ENCODE measurements at places on chromosomes 7 and 10.

- no peak for DNase-seq
These were observed 751.5 kb downstream of the AUTS2 start for GRCh38 chr7:70349819-70350218.

GRCh38 chr10:95841661-95842498 is 65.9 kb upstream of the CC2D2B start:
- DNase-seq: peak; percentile 84

GRCh38 chr7:98913612-98914011 is 35.3 kb downstream of the TRRAP start:
- DNase-seq: no peak

DNA sequence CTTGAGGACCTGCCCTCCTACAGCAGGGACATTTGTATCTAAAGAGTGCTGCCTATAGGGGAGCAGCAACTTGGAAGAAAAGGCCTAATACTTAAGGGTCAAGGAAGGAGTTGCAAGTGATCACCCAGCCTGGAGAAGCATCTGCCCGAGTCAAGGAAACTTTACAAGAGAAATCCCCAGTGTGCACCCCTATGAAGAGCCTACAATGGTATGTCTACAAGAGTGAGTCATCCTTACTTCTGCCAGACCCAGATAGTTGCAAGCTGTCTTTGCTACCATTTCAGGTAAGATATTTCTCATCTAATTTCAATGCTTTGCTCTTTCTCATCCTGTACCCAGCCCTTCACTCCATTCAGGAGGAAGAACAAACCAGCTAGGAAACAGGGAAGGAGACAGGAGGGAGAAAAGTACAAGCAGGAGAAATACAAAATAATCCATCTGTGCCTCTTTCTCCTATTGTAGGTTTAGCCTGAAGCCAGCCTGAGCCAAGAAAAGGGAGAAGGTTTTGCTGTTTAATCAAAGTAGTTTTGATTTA is 34.4 kb upstream of the AGR3 start:
- DNase-seq: no peak

- DNase-seq: peak; percentile 50
These were observed 4.1 kb downstream of the IMPDH1 start for GRCh38 chr7:128405471-128406313.

DNA sequence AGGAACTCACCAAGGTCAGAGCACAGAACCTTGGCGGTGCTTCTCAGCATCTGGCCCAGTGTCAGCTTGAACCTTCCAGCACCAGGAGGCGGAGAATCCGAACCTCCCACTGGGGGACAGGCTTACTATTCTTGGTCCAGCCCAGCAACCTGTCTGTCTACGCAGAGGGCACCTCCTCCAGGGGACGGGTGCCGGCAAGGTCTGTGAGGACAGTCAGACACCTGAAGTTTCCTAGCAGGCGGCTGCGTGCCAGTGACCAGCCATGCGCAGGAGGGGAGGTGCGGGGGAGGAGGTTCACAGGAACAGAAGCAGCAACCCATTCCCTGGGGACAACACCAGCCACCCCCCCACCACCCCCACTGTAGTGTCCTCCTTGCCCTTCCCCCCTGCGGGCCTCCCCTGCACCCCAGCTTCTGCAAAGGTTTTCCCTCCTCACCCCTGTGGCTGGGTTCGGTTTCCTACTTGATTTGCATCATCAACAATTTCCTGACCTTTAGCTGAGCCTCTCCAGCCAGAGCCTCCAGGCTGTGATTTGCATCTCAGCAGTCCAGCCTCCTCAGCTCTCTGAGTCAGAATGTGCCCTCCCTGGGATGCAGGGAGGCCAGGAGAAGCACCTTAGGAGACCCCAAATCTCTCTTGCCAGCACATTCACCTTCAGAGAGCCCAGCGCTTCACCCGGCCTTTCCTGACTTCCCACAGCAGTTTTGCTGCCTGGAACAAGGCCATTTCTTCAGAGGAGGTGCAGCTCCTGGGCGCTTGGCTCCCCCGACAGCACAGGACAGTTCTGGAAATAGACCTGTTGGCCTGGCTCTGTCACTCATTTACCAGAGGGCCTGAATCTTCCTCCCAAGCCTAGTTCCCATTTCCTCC is 107.5 kb upstream of the NPS start:
- no peak for DNase-seq

DNA sequence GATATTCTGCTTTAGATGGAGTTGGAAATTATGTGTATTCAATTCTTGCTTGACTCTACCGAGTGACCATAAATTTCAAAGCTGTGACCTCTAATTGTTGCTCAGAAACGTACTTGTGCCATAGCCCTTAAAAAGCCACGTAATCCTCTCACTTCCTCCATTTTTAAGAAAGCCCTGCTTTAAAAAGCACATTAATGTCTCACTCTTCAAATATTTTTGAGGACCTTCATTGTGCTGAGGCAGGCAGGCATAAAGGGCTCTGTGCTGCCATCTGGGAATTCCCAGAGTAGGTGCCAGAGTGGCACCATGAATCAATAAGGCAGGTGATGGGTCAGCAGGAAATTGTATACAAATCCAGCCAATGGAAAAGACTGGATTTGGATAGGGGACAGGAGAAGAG is 97.7 kb upstream of the FAM204A start:
- no peak for DNase-seq

- DNase-seq: peak; percentile 54
These were observed 127.6 kb upstream of the SLC26A5 start for GRCh38 chr7:103573479-103574058.

DNA sequence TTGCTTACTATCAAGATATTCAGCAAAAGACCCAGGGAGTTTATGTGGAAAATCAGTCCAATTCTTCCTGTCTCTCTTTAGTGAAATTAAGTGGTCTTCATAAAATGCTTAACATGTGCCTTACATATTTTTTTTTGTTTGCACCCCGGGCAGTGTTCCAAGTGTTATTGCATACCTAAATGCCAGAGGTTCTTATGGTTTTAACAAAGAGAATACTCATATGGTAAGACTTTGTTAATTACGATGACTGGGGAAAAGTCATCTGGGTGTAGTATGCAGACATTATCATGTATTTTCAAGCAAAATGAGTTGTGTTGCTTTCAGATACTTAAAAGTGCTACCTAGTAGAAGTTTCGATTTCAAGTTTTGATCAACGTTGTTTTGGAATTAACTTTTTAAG is 82.6 kb downstream of the PRKG1 start:
- no peak for DNase-seq

GRCh38 chr7:27921081-27921836 is 181.3 kb downstream of the TAX1BP1 start:
- DNase-seq: peak; percentile 71

DNA sequence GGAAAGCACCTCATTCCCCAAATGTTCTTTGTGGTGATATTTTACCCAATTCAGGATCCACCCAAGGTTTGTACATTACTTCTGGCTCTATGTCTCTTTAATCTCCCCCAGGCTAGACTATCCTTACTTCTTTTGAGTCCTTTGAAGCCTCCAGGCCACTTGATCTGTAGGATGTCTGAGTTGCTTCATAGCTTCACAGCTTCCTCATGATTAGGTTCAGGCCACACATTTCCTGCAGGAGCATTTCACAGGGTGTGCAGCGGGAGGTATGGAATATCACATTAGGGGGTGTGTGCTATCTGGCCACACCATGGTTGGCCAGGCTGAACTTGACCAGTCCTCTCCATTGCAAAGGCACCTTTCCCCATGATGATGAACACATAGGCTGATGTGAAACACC is 18.7 kb downstream of the TSPAN15 start:
- no peak for DNase-seq

GRCh38 chr10:69417542-69417941 is 824 bp upstream of the TACR2 start:
- DNase-seq: no peak

DNA sequence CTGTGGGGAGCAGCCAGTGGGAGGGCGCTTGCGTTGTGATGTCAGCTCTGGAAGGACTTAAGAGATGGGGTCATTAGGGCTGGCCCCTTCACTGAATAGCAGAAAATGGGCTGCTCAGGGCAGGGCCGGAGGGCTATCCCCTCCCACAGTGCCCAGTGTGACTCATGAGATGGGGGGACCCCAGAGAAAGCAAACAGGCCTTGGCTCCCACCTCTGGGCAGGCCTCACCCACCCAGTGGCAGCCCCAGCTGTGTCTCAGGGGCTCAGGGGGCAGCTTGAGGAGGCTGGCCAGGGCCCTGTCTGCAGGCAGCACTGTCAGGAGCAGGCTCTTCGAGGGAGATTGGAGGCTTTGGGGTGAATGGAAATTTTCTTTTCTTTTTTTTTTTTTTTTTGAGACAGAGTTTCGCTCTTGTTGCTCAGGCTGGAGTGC is 168.3 kb downstream of the SLIT1 start:
- no peak for DNase-seq

GRCh38 chr7:37986908-37987330 is 66.5 kb downstream of the EPDR1 start:
- no peak for DNase-seq

GRCh38 chr7:76193883-76194282 is 7.8 kb upstream of the SRRM3 start:
- DNase-seq: no peak

GRCh38 chr10:124993345-124993708 is 51.4 kb downstream of the ZRANB1 start:
- DNase-seq: no peak

DNA sequence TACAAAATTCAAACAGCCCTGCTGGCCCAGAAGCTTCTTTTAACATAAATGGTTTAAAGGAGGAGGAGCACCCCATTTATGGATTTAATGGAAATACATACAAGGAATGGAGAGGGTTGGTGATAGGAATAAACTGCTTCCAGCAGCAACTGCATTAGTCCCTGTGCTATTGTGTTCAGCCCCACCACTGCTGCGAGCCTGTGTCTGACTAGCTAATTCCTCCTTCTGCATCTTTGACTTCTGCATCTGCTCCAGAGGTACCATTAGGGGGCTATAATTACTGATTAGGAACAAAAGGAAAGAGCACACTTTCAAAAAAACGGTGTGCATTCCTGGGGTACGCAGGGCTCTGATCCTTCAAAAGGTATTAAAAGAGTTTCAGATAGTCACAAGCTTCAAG is 24.8 kb downstream of the CDCA7L start:
- no peak for DNase-seq

GRCh38 chr10:113893570-113893969 is 39.1 kb downstream of the NHLRC2 start:
- no peak for DNase-seq

- peak; percentile 75 for DNase-seq
These were observed 67.8 kb downstream of the TBX20 start for GRCh38 chr7:35185908-35186731.

- no peak for DNase-seq
These were observed 69.8 kb downstream of the PWWP2B start for GRCh38 chr10:132466520-132467463.

DNA sequence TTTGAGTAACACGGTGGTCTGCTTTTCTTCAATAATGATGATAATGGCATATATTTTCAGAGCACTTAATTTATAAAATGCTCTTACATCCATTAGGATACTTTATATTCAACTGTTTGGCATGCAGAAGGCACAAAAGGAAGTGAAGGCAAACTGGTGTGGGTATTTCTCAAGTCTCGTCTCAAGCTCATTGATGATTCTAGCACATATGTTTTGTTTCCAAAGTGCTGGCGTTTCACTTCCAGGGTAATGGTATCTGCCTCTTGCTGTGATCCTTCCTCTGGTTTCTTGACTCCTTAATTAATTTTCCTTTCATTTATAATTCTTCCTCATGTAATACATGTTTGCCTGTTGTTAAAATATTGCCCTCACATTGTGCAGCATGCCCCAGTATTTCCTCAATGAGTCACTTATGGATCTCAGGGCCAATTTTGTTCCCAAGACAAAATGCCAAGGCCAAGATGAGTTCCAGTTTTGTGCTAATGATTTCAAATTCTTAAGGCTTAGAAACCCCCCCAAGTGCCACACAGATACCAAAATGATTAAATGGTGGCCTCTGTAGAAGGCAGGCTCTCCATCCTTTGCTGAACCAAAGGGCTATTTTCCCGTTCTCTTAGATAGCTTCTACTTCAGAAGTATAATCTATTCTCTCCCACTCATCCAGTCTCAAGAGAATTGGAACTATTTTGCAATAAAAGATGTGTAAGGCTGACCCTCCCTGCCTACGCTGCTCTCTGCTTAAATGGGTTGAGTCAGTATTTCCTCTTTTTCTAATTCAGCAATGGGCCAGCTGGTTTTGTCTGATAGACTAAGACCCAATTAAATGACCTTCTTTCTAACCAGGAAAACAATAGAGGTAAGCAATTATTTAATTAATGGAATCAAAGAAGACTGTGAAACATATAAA is 171.2 kb downstream of the ZNF365 start:
- peak; percentile 88 for DNase-seq

DNA sequence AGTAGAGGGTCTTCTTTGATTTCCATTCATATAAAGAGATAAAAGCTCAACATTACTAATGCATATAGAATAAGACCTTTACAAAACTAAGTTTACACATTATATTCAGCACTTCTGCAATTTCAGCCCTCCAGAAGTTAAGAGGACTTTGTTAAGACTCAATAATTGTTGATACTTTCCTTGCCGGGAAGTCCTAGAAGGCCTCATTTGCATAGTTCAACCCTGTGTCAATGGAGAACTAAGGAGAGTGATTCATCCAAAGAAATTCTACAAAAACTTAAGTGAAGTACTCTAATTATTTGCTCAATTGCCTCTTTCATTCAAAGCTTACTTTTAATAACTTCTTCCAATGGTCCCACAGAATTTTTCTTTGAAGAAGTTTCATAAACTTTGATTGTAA is 1060.3 kb upstream of the CELF2 start:
- DNase-seq: peak; percentile 71

GRCh38 chr7:128812514-128813168 is 17.6 kb upstream of the FLNC start:
- DNase-seq: peak; percentile 92

- DNase-seq: peak; percentile 14
These were observed 126.4 kb upstream of the ZNF746 start for GRCh38 chr7:149624006-149624405.

- DNase-seq: peak; percentile 40
These were observed 134.7 kb downstream of the TMEM178B start for GRCh38 chr7:141208539-141208938.

DNA sequence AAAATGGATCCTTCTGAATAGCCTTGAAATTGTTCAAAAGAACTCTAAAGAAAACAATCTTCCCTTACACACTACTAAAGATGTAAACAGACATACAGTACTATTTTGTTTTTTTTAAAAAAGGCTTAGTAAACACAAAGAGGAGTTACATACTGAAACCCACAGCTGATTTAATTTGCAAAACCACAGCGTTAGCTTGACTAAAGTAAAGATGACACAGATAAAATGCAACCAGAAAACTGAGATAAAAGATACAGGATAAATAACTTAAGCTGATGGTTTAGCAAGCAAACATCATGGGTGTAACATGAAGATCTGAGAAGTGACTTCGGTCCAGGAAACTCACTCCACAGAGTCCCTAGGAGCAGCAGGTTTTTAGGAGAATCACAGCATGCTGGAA is 21.8 kb downstream of the PRKCQ start:
- no peak for DNase-seq

GRCh38 chr10:48548531-48549135 is 56.2 kb downstream of the ARHGAP22 start:
- no peak for DNase-seq
